Bronchial epithelial cell (primary cell): ENCODE measurements at places on chromosomes 16 and 17.

DNA sequence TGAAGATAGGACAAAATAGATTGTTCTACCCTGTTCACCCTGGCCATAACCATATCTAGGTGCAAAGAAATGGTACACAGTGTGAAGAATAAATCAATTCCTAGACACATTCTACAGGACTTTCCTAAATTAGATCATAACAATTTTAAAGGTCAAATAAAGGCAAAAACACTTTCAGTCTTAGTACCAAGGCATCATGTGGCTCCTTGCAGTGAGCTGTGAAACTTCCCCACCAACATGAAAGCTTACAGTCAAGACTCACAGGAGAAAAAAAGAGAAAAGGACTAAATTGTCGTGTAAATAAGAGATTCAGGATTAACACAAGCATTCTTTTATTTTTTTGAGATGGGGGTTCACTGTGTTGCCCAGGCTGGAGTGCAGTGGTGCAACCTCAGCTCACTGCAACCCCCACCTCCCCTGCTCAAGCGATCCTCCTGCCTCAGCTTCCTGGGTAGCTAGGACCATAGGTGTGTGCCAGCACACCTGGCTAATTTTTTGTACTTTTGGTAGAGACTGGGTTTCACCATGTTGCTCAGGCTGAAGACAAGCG is 14.2 kb downstream of the NSMCE1 start:
- no peak for DNase-seq

DNA sequence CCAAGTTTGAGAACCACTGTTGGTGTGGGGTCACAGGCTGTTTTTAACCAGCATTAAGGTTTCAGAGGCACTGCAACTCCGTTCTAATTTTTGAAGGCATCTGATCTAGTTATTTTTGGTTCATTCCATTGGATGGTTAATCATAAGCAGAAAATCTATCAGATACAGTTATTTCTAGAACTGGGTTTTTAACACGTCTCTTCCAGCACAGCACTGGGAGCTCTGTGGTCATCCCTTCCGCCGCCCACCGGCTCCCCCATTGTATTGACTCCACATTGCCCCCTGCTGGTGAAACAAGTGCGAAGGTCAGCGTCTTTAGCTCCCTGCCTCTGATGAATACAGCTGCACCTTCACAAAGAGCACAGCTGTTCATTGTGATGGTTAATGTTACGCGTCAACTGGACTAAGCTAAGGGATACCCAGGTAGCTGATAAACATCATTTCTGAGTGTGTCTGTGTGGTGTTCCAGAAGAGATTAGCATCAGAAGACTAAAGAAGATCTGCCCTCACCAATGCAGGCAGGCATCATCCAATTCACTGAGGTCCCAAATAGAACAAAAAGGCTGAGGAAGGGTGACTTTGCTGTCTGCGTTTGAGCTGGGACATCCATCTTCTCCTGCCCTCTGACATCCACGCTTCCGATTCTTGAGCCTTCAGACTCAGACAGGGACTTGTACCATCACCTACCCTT is 8.5 kb downstream of the CCL18 start:
- DNase-seq = peak; percentile 21

GRCh38 chr16:72615856-72616255 is 432.1 kb downstream of the ZFHX3 start:
- no peak for DNase-seq

DNA sequence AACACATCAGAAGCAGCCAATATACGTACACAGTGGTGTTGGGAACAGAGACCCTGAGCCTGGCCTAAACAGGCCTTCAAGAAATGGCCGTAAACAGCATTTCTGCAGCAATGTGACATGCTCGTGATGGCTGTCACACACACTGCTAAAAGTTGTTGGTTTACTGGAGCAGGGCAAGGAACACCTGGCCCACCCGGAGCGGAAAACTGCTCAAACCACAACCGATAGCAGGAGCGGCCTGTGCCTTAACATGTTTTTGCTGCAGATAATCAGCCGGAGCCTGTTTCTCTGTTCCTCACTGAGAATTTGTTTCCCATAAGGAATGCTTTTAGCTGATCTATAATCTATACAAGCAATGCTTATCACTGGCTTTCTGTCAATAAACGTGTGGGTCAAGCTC is 6.0 kb upstream of the DPEP1 start:
- no peak for DNase-seq

DNA sequence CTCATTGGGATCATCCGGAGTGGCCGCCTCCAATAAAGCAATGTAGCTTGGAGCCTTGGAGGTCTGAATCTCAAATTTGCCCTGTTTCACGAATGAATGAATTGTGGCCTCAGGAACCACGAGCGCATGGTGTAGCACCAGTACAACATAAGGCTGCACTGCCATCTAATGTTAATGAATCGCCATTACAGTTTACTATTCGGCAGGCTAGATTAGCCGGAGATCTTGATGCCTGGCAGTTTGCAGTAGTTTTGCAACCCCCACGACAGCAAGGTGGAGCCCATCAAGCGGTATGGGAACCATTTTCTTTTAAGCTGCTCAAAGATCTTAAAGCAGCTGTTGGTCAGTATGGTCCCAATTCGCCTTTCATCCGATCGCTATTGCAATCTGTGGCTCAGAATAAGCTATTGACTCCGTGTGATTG is 18.8 kb downstream of the ALOX15B start:
- DNase-seq = peak; percentile 79

GRCh38 chr17:5640726-5641125 is 56.4 kb upstream of the NLRP1 start:
- no peak for DNase-seq

DNA sequence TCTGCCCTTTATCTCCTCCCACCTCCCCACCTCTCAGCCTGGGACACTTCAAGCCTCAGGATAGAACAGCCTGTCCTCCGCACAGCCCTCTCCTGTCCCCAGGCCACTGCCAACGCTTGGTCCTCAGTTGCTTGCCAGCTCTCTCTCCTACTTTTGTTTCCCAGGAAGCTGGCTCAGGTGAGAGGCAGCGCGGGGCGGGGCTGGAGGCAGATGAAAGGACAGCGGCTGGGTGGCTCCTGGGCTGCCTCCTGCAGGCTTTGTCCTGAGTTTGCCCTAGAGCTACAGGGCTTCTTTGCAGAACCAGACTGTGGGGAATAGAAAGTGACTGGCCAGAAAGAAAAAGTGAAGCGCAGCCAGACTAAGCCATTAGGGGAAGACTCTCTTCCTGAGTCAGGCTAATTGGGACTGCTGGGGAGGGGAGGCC is 48.2 kb upstream of the CDC42EP4 start:
- DNase-seq = peak; percentile 58

DNA sequence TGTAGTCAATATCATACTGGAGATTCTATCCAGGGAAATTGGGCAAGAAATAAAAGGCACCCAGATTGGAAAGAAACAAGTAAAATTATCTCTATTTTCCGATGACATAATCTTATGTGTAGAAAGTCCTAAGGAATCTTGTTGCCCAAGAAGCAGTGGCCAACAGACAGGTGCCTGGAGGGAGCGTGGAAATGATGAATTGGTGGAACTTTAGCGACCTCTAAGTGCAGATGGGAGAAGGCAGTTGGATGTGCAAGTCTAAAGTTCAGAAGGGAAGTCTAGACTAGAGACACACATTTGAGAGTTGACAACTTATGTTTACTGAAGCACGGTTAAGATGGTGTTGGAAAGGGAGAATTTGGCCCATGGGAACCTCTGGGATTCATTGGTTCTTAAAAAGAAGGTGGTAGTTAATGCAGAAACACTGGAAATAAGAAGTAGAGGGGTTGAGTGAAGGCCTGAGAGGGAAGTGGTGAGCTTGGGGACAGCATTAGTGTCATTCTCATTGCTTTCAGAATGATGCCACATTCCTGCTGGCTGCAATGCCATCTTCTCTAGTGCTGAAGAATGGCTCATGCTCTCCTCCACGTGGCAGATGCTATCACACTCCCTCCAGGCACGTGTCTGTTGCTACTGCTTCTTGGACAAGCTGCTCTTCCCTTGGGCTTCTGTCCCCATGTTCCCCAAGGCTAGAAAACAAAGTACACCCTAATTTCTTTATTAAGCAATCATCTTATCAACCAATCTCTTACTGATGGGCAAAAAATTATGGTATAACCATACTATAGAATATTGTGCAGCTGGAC is 24.0 kb downstream of the TAT start:
- DNase-seq = no peak

- no peak for DNase-seq
Measured at GRCh38 chr16:68179855-68180254, 56.1 kb downstream of the ESRP2 start.

DNA sequence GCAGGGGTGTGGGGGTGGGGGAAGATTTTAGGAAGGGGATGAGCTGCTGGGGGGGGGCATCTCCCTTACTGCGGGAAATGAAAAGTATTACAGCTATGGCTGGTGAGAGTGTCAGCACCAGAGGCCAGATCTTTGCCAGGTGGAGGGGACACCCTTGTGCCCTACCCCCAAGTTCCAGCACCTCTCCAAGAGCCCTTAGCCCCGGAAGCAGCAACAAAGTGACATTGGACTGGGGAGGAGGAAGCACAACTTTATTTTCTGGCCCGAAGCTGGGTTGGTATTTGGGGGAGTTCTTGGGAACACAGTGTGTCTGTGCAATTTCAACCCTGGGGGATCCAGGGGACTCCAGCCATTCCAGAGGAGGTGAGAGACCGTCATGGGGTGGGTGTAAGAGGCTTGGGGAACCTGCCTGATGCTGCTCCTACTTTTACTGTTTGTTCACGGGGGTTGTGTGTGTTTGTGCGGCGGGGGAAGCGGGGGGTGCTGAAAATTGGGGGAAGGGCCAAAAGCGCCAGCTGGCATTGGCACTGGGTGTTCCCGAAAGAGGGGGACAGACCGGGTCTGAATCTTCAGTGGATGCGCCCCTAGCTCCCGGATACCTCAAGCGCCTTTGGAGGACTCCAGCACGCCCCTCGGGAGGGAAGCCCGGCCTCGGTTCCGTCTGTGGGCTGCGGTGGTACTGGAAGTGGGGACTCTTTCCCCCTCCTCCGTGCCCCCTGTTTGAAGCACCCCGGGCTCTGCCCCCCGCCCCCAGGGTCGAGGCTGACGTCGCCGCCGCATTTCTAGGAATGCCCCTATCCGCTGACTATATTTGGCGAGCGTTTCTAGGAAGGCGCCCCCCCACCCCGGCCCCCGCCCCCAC is 230.3 kb downstream of the MRTFB start:
- DNase-seq = peak; percentile 23

- no peak for DNase-seq
Measured at GRCh38 chr16:86521236-86522197, 11.2 kb downstream of the FOXF1 start.

DNA sequence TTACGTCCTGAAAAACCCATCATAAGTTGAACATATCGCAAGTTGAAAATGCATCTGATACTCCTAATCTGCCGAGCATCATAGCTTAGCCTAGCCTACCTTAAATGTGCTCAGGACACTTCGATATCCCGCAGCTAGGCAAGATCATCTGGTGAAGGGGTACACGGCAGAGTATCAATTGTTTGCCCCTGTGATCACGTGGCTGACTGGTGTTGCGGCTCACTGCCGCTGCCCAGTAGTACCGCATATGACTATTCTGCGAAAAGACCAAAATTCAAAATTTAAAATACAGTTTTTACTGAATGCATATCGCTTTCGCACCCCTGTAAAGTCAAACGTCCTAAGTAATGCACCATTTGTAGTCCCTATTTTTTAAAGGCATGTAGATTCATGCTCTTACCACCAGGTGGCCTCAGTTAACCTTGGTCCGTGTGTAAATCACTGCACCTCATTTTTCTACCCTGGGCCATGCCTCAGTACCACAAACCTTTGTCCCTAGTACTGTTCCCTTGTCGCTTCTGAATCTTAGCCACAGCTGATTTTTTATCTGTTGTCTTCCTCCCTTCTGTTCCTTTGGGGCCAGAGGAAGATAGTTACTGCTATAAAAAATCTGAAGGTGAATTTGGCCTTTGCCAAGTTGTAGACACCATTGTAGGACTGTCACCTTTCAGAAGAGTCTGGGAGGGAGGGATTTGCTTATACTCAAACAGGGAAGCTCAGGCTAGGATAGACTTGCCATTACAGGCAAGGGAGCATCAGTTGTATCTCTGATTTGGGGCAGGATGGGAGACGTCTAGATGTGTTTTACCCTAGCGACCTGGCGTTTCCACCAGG is 34.4 kb downstream of the WWP2 start:
- DNase-seq = peak; percentile 67

GRCh38 chr16:2429771-2430663 is 770 bp downstream of the CCNF start:
- peak; percentile 63 for DNase-seq

GRCh38 chr17:57032343-57032742 is 52.7 kb upstream of the AKAP1 start:
- DNase-seq = no peak
